ENCODE measurements at places on chromosomes 13 and 19. TPM values are rescaled to one million over a fixed set of nuclear protein-coding genes. Genes with fewer than 3 reads are reported as not detected.

- DNase-seq = no peak
These were observed 187.0 kb upstream of the KL start for GRCh38 chr13:32829269-32829668.

GRCh38 chr13:23699271-23699670 lies 129.1 kb downstream of the TNFRSF19 start:
- DNase-seq = no peak

DNA sequence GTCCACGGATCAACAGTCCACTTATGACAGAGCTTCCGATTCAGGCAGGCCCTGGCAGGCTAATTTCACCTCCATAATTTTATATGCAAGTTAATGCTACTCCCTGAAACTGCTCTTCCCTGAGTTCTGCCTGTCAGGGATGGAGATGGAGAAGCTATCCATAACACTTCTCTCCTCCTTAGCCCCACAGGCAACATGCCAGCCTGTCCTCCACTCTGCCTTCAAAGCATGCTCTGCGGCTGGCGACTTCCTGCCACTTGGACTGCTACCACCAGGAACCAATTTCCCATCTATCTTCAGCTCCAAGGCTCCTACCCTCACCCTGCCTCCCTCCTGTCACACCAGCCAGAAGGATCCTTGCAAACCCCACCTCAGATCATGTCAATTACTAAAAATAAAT lies 35.4 kb downstream of the GSX1 start:
- no peak for DNase-seq

DNA sequence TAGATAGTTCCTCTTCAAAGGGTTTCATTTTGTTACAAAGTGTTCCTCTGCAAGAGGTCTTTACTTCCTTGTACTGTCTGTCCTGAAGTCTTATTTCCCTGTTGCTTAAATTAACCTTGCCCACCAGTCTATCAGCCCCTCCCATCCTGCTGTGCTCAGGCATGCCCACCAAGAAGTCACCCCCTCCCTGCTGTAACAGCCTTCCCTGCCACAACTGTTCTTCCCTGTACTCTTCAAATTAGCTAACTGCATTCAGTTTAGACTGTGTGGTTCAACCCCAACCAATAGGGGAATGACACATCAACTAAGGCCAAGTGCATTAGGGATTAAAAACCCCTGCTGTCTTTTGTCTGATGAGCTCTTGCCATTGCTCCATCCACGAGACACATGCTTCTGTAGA lies 34.4 kb upstream of the ZNF562 start:
- DNase-seq = no peak

DNA sequence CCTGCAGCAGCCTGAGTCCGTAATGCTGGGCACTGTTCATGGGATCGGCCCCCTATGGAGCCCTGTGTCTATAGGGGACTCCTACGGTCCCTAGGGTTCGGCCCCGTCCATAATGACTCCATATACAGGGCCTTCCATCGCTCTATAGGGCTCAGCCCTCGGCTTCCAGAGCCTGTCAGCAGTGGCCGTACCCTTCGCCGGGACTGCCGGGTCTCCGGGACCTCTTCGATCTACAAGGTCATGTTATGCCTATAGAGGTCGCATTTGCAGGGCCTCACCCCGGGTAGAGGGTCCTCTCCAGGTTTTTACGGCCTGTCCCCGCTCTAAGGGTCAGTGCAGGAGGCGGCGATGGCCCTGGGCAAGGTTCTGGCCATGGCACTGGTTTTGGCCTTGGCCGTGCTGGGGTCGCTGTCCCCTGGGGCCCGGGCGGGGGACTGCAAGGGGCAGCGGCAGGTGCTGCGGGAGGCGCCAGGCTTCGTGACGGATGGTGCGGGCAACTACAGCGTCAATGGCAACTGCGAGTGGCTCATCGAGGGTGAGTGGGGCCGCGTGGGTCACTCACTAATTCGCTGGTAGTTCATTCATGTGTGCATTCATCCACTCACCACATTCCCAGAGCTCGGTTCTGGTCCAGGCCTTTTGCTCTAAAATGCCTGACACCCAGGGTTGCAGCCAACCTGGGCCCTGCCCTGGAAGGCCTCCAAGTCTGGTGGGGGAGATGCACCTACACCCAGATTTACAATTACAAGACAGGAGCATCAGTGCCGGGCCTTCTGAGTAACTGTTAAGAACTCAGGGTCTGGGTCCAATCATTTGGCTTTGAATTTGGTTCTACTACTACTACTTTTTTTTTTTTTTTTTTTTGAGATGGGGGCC lies 699 bp downstream of the MEGF8 start:
- peak; percentile 12 for DNase-seq

GRCh38 chr13:82136880-82137279 lies 1745.4 kb downstream of the SLITRK1 start:
- DNase-seq = no peak

- no peak for DNase-seq
These were observed 10.6 kb upstream of the ZNF556 start for GRCh38 chr19:2856457-2857050.

DNA sequence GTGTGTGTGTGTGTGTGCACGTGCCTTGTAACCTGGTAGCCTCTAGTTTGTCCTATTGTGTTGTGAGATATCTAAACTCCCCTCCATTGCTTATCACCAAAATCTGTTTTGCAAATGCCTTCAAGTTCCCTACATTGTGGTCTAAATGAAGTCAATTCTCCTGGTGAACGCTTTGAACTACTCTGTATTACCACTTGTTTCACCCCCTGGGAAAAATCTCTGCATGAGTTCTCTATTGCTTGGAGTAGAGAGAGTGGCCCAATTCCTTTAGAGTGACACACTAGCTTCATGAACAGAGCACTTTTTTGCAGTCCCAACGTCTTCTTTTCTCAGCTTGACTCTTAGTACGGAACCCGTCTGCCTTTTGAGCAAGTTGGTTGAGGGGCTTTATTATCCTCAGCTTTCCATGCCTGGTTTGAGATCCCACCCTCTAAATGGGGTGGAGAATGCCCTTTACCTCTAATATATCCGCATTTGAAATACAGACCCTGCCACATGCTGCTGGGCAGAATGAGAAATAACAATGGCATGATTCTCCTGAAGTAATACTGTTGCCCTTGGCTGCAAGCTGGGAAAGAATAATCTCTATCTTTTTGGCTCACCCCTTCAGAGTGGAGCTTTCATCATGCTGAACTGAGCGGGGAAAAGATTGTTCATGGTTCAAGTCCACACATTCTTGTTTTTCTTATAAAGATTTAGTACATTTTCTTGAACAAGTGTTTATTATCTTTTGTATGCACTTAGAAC lies 2545.3 kb downstream of the PCDH9 start:
- no peak for DNase-seq

DNA sequence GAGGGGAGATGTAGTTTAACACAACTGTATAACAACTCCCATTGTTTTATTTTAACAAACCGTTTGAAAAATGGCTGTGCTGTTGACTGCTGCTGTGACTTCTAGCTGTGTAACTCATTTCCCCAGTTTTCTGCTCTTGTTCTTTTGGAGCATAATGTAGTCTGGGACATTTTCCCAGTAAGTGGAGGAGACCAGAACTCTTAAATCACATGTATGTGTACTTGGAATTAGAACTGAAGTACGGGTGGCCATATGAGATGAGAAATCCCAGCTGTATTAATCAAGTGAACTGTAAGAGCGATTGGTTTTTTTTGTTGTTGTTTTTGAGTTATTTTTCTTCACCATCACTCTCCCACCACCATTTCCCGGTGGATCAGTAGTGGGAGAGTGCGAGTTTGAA lies 49.4 kb upstream of the RNF113B start:
- no peak for DNase-seq

DNA sequence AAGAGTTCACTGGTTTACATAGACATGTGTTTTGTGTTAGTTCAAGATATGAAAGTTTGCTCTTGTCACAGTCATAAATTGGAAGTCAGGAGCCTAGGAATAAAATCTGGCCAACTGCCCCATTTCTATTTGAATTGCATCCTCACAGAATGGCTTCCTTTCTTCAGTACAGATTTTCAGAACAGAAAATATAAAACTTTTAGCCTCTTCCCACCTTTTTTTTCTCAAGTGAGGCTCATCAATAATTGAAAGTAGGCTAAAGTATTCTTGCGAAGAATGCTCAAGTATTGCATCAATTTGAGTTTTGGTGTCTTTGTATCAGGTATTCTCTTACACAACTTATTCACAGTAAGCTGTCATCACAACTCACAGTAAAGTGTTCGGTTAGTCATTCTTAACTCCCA lies 802.7 kb downstream of the PCDH9 start:
- no peak for DNase-seq

- DNase-seq = no peak
These were observed 476.2 kb downstream of the TSHZ3 start for GRCh38 chr19:30873003-30873402.

- no peak for DNase-seq
These were observed 929.8 kb upstream of the SLITRK1 start for GRCh38 chr13:84812078-84812477.

DNA sequence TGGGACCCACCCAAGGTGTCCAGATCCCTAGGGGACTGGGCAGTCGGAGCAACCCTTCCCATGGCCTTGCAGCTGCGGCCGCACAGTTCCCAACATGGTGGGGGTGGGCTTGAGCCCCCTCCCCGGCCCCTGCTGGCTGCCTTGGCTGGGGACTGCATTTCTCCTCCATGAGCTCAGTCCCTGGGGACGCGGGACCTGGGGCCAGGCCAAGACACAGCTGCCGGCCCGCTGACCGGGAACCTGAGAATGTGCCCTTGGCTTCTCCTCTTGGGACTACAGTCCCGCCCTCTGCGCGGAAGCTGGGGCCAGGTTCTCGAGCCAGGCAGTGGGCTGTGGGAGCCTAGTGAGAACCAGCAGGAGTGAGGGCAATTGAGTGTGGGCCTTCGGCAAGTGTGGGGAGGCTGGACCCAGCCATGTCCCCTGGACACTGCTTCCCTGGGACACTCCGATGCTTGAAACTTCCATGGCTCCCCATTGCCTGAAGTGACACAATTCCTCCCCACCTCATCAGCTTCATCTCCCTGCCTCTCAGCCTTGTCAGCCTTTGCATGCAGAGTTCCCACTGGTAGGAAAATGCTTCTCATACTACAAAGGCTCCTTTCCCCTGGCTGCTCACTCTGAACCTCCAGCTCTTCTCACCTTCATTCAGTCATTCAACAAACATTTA lies 13.1 kb upstream of the NOTCH3 start:
- no peak for DNase-seq

DNA sequence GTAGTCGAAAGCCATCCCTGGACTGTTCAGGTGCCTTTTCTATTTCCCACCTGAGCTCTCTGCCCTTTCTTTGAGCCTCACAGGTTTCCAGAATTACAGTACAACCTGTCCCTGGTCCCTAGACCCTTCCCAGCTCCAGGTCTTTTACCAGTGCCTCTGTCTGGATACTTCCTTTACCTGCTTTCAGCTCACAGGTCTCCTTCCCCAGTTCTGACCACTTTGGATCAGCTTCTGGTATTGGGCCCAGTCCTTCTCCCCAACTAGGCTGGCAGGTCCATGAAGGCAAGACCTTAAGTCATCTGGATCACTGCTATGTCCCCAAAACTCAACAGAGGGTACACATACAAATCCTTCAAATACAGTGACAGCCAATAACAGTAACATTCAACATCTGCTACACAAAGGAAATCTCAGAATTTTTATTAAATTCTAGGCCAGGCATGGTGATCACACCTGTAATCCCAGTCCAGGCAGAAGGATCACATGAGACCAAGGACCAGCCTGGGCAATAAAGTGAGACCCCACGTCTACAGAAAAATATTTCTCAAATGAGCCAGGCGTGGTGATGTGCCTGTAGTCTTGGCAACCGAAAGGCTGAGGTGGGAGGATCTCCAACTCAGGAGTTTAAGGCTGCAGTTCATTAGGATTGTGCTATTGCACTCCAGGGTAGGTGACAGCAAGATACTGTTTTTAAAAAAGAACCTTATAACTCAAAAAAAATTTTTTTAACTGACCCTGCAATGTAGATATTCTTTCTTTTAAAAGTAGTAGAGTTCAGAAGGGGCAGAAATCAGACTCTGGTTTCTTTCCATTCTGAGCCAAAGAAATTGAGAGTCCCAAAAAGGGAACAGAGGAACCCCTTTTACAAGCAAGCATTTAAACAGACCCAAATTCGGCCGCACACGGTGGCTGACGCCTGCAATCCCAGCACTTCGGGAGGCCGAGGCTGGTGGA lies 1.3 kb downstream of the RPS16 start:
- no peak for DNase-seq

CEACAM4 gene
- total RNA-seq = 0.73 TPM

ZNF729 gene
- total RNA-seq = not detected
